ENCODE measurements at places on chromosomes 12 and 14.

DNA sequence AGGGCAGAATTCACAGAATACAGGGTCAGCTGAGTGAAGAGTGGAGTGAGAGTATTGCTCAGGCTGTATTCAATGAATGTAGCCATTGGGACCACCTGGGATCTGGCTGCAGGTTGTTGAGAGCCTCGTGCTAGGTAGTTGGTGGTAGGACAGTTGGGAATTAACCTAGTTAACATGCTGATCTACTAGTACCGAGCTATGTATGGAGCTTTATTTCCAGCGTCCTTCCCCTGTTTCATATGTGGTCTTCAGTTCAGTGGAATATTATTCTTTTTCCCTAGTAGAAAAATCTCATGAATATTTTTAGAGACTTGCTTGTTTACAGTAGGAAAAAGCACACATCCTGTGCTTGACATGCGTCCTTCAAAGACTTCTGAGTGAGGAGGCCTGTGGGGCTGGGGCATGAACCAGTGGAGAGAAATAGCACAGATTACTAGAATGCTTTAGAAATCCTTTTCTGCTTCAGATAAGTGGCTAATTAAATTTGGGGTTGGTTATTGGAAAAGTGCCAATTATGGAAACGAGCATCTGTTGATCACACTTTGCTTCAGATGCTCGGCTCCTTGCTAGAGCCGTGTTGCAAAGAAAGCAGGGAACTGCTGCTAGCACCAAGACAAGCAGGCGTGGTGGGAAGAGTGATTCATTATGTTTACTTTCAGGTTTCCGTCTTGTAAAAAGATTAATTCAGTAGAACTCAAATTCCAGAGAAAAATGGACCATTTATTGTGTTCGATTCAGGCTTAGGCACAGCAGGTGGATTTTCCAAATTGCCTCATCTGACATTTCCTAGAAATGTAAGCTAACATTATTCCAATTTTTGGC, 53.6 kb downstream of the ARF6 start:
- DNase-seq, result no peak

- no peak for DNase-seq
Measured at GRCh38 chr14:53845813-53846693, 110.6 kb downstream of the BMP4 start.

GRCh38 chr14:21069388-21070082, 569 bp upstream of the ARHGEF40 start:
- DNase-seq, result no peak

GRCh38 chr14:21735639-21736307, 62.2 kb upstream of the OR4E1 start:
- DNase-seq, result no peak

DNA sequence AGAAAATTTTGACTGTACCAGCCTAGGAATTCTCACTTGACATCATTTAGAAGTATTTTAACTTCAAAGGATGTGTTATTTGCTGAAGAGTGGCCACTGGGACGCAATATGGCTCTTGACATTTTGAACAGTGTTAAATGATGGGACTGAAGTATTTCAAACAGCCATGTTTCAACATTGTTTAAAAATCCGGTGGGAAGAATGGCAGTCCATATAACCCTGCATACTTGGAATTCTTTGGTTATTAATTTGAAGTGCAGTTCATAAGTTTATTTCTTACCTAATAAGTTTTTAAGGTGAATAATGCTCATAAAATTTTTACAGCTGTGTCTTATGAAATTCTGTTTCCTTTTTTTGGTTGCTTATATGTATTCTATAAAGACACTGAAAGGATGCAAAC, 8.3 kb downstream of the TMTC2 start:
- no peak for DNase-seq

DNA sequence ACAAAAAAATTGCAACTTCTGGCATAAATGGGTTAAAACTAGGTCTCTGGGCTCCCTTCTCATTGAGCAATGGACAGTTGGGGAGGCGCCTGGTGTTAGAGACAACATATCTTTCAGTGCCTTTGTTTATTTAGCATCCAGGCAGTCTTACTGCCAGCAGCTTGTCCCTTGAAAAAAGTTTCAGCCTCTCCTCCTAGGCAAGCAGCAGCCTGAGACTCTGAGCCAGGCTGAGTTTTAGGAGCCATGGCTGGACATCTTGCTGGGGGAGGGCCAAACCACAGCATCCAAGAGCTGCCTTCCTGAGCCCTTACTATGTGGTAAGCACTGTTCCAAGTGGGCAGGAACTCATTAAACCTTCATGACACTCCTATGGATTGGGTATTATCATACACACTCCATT, 10.1 kb upstream of the JDP2 start:
- DNase-seq, result no peak

- DNase-seq, result no peak
Measured at GRCh38 chr12:131120831-131121271, 167.1 kb downstream of the ADGRD1 start.

DNA sequence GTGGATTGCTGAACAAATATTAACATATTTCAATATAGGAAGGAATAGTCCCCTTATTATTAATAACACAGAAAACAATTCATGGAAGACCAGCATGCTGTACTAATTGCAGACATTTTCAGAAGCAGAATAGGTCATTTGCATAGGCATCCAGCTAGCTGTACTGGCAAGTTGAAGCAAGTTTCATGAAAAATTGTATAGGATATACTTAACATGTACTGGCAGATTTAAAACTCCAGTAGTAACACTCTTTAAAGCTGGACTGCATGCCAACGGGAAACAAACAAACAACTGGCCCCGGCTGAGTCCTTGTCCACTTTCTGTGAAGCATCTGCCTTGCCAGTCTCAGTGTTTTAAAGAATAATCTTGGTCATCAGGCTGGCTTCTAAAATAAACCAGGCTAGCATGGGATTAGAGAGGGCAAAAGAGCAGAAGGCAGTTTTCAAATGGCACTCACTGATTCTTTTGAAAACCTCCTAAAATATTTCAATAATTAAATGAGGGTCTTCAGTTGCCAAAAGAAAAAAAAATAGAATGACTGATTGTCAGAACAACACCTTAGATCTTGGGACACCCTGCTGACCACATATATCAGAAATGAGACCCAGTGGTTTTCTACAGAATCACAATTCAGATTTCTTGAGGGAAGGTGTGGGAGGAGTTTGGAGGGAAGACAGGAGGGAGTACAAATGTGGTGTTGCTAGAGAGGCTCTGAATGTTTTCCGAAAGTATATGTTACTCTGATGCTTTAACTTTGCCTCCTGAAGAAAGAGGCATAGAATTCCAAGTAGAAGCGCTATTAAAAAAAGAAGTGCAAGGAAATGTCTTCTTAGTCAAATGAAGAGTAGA, 122.5 kb upstream of the KRAS start:
- no peak for DNase-seq

All from brain pericyte (primary cell).